ENCODE measurements at places on chromosomes 2 and 18.

- no peak for DNase-seq
Measured at GRCh38 chr2:205835251-205835791, 153.0 kb downstream of the NRP2 start.

GRCh38 chr18:45291621-45292615 lies 323.4 kb upstream of the SLC14A2 start:
- DNase-seq: no peak

DNA sequence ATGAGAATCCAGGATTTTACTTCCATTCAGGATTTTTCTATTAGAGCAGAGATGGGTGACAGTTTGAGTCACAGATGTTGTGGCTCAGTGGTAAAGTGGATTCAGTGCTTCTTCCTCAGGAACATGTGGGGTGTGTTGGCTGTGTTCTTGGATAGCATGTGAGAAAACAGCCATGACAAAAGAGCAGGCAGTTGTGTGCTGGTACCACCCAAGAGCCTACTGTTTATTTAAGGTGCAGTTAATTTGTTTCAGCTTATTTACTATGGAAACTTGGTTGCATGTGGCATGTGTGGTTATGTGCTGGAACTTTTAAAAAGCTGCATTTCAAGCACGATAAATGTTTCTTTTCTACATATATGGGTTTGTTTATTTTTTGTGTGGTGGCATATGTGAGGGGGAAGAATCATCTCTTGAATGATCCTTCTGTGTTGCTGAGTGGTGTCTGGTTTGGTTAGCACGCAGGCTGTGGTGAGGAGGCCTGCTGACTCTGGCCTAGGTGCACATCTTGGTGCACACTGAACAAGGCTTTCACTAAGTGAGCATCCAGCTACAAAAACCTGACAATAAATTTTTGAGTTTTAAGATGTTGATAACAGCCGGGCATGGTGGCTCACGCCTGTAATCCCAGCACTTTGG lies 67.3 kb downstream of the SPTBN1 start:
- no peak for DNase-seq

- no peak for DNase-seq
Measured at GRCh38 chr2:181169503-181169902, 189.1 kb downstream of the UBE2E3 start.

DNA sequence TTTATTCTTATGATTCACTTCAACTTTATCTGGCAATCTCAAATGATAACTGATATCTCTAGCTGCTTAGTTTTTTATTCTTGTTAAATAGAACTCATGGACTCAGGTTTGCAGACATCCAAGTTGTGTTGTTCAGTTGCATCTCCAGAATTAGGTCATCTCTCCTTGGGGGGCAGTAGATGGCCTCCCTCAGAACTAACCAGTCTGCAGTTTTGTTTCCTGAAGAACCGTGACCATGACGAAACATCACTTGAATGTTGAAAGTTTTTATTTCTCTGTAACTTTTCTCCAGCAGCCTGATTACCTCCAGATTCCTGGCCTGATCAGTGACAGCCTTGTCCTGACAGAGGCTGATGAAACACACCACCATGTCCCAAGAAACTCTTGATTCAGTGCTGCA lies 321.5 kb downstream of the GALNT13 start:
- no peak for DNase-seq

DNA sequence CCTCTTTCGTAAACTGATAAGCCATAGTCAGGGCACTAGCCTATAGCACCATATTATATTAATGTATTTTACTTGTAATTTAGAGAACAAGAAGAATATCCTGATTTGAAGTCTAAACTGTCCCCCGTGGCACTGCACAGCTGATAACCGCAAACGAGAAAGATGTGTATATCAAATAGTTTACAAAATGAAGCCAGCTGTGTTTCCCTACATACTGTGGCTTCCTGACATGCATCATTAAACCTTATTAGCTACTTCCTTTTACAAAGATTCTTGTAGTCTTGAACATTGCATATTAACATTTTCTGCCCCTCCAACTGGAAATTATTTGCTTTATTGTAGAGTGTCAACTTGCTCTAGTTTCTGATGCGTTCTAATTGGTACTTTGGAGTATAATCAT lies 153.5 kb upstream of the NFATC1 start:
- no peak for DNase-seq

GRCh38 chr2:165414187-165414586 lies 55.3 kb upstream of the CSRNP3 start:
- DNase-seq: no peak

GRCh38 chr2:46805401-46805951 lies 110.1 kb downstream of the MCFD2 start:
- no peak for DNase-seq

GRCh38 chr2:230435431-230435830 lies 19.4 kb downstream of the SP100 start:
- DNase-seq: no peak

GRCh38 chr2:50263728-50264127 lies 768.2 kb downstream of the NRXN1 start:
- no peak for DNase-seq

GRCh38 chr2:12495247-12495868 lies 221.4 kb upstream of the TRIB2 start:
- no peak for DNase-seq

- no peak for DNase-seq
Measured at GRCh38 chr2:98509542-98510321, 65.1 kb downstream of the INPP4A start.

- DNase-seq: no peak
Measured at GRCh38 chr18:35695384-35695783, 113.8 kb downstream of the GALNT1 start.

- no peak for DNase-seq
Measured at GRCh38 chr2:145028101-145028920, 508.4 kb upstream of the ZEB2 start.

DNA sequence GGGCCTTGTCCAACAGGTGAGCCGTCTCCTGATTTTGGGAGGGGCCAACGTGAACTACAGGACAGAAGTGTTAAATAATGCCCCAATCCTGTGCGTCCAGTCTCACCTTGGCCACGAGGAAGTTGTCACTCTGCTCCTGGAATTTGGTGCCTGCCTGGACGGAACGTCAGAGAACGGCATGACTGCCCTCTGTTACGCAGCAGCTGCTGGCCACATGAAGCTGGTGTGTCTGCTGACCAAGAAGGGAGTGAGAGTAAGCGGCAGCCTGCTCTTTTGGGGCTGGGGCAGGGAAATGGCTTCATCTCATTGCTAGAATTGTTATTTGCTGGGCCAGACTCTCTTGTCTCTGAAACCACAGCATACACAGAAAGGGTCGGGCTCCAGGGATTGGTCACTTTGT lies 92.3 kb downstream of the WDSUB1 start:
- DNase-seq: no peak

DNA sequence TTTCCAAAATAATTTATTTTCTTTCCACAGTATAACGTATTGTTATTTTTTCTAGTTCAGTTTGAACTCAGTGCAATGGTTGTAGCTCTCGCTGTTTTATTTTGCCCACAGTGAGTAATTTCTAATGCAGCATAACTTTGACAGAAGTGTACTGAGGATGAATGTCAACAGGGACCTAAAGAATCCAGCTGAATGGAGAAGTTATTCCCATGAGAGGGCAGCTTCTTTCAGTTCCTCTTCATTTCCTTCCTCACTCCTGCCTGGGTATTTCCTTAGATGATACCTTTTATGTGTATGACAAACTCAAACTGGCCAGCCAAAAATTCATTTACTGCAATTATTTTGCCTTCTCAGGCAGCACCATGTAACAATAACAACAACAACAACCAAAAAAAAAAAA lies 1223.1 kb upstream of the ZEB2 start:
- DNase-seq: no peak

GRCh38 chr2:35864141-35864540 lies 491.4 kb upstream of the CRIM1 start:
- DNase-seq: no peak

DNA sequence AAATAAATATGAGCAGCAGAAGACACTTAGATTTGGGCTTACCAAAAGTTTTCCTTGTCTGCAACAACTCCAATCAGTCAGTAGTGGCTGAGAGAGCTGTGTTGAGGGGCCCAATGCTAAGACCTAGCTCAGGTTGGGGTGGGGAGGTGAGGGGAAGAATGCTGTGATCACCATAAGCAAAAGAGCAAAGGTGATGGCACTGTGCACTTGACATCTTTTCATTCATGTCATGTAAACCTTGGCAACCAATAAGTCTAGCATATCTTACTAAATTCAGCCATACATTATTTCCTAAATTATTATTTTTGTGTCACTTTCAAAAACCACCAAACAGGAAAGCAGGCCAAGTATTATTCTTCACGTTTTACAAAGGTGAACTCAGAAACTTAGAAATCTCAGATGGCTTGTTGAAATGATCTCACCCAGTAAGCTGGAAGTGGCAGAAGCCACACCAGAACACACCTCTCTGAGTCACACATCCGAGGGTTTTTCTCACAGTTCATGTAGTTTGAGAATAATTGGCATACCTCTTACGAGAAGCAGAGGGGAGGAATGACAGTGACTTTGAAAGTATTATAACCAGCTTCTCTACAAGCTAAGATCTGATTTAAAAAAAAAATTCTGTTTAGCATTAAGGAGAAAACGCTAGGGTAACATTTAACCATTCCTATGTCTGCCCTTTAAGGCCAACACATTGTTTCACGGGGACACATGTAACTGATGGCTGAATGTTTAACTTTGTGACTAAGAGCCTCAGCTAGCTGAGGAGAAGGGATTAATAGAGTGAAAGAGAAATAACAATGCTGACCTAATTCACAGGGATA lies 43.3 kb upstream of the SETBP1 start:
- DNase-seq: no peak

DNA sequence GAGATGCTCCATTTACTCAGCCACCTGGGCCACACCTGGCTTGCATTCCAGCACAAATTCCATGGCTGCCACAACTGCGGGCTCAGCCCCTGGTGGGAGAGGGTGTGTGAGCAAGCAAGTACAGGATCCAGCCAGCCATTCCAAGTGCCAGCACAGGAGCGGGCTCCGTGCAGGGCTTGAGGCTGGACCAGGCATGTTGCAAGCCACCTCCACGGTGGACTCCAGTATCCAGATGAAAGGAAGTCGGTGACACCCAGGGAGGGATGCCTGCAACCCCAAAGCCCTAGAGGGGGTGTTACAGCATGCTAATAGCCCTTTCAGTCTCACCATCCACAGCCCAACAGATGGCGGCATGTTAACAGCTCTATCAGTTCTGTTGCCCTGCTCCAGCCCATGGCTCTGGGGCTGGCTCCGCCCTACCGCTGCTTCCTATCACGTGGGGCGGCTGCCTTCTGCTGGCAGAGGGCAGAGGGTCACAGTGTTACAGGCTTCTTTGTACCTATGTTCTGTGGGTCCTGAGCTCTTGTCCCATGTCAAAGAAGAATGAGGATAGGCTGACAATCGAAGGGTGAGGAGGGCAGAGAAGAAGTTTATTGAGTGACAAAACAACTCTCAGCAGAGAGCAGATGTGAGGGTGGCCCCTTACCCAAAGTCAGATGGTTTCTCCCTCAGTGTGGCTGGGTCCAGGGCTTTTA lies 11.7 kb upstream of the GORASP2 start:
- DNase-seq: no peak

DNA sequence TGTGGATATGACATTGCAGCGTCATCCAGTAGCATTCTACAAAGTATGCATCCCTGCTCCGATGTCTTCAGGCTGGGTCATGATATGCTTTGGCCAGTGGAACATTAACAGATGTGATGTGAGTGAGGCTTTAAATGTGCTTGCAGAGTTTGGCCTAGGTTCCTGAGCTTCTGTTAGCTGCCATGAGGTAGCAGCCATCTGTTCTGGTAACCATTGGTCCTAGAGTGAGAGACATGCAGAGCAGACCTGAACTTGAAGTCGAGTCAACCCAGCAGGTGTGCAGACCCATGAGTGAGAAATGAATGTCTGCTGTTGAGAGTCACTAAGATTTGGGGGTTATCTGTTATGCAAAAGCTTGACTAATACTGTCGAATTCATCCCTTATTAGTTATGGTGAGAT lies 73.8 kb upstream of the NABP1 start:
- DNase-seq: no peak

GRCh38 chr2:196309691-196310090 lies 138.3 kb upstream of the STK17B start:
- DNase-seq: no peak

DNA sequence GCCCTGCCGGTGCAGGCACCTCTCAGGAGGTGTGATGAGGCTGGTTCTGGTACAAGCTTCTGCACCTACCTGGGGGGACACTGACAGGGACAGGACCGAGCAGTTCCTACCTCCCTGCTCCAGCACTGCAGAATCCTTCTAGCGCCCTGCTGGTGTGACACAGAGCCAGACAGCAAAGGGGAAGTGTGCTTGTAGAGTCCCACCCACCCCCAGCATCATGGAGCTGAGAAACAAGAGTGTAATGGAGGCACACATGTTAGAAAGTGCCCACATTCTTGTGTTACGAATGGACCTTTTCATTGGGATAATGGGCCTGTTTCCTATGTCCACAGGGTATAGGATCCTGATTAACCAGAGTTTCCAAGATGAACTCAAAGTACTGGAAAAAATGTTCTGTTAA lies 38.3 kb downstream of the OXER1 start:
- DNase-seq: no peak

DNA sequence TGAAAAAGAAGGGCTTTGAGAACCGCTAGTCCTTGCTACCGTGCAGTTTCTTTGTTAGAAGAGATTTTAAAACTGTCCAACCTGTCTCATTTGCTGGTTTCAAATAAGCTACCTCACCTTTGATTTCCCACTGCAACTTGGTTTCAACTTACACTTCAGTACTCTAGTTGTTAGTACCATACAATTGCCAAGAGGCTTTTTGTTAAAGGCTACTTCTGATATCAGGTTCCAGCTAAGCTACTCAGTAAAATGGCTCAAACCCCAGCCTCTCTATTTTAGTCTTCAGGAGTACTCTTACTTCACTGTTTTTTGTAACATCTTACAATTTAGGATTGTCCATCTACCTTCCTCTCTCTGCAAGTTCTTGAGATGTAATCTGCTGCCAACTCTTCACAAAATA lies 91.6 kb downstream of the INO80D start:
- no peak for DNase-seq

- no peak for DNase-seq
Measured at GRCh38 chr2:85380048-85380447, 25.5 kb downstream of the ELMOD3 start.

- DNase-seq: no peak
Measured at GRCh38 chr2:219870041-219870440, 242.6 kb downstream of the SLC4A3 start.

All from stimulated activated CD4-positive, alpha-beta T cell treated with anti-CD3 and anti-CD28 coated beads, TNF-alpha, amount 100 ng/mL, for 4 hours (primary cell).